ENCODE measurements at places on chromosomes 7 and 10.

DNA sequence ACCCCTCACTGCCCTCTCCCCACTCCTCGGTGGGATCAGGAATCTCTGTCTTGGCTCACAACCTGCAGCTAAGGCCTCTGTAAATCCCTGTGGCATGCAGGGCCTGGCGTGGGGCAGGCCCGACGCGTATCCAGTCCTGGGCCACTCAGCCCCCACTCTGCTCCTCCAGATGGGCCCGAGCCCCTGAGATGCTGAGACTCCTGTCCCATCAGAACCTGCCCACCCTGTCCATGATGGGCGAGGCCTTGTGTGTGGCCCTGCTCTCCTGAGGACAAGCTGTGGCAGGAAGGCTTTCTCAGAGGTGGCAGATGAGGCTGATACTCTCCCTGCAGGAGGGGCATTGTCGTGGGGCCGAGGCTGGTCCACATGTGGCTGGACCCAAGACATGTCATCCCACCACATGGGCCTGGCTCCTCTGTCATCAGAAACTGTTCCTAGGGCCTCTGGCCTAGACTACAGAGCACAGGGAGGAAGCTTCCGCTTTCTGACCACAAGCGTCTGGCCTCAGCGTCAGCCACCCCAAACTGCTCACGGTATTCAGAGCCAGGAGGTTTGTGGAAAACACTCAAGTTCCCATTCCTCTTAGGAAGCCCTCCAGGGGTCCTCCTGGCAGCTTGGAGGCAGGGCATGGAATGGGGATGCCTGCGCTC lies 6.0 kb downstream of the ALOX5 start:
- no peak for DNase-seq

- no peak for DNase-seq
These were observed 56.3 kb upstream of the CYP2C8 start for GRCh38 chr10:95125582-95125981.

- DNase-seq: peak; percentile 66
These were observed 520.2 kb downstream of the REEP3 start for GRCh38 chr10:64041185-64041988.

GRCh38 chr7:92697414-92697813 lies 107.2 kb upstream of the FAM133B start:
- DNase-seq: no peak

DNA sequence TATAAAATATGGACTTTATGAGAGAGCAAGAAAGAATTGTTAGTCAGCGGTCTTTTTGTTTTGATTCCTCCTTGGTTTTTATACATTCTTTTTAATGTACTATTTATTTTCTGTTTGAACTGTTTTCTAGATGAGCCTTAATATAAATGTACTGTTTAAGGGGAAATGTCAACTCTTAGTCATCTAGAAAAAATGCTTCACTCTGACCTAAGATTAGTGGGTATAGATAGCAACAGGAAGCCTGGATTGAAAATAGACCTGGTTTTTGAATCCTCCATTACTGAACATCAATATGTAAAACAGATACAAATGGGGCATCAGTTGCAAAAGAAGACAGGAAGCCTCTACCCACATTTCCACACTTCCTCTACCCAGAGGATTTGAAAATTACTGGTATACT lies 87.8 kb downstream of the CHRM2 start:
- no peak for DNase-seq

DNA sequence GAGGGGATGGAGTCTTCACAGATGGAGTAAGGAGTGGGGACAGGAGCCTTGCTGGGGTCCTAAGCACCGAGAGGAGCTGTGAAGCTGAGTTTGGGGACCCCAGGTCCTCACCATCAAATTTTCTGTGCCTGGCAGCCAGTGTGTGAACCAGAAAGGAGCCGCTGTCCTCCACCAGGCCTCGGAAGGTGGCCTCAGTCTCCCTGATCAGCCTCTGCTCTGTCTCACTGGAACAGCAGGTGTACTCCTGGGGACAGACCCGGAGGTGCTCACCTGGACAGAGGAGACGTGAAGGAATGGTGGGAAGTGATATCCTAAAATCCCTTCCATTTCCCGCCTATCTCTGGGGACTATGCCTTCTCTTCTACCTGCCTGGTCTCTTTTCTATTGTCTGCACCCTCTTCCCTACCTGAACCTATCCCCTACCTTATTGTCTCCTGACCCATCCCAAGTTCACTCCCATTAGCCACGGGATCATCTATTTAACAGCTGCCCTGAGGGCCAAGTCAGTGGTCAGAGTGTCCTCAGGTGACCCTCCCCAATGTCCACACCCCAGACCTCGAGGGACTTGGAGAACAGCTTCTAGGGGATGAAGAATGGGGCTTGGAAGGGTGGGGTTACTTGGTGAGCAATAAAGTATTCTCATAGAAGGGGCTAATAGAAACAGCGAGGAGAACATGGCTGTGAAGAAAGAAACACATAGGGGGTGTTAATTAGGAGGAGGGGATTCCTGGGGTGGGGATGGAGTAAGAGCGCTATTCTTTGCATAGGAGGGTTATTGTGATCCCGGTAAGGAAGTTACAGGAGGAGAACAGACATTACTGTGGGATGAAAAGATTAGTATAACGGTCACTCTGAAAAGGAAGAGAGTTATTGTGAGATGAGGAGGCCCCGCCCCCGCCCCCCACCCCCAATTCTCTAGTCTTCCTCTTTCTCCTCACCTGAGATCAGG lies 811 bp downstream of the GPC2 start:
- DNase-seq: no peak

GRCh38 chr7:152000191-152000590 lies 25.3 kb upstream of the GALNT11 start:
- DNase-seq: no peak

- DNase-seq: no peak
These were observed 194.7 kb upstream of the SEMA3A start for GRCh38 chr7:84389242-84389641.

DNA sequence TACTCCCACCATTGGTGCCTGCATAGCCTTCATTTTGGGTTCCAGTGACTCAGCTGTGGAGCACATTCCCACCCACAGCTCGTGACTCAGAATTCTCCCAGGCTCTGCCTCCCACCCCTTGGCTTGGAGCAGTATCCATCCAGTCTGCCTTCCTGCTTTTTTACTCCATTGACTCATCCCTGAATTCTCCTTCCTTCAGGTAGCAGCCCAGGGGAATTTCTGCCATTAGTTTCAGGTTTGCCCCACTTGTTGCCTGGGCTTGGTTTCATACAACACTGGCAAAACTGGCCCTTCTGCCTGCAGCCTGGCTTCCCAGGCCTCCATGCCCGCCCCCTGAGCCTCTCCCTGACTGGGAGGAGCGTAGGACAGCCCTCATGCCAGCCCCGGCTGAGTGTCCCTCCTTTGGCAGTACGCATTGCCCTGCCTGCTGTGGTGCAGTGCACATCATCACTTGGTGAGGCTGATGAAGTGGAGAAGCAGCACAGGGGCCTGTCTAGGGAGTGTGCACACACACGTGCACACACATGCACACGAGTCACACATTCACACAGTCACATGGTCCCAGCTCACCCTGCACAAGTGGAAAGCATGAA lies 55.0 kb downstream of the SNX10 start:
- DNase-seq: no peak

DNA sequence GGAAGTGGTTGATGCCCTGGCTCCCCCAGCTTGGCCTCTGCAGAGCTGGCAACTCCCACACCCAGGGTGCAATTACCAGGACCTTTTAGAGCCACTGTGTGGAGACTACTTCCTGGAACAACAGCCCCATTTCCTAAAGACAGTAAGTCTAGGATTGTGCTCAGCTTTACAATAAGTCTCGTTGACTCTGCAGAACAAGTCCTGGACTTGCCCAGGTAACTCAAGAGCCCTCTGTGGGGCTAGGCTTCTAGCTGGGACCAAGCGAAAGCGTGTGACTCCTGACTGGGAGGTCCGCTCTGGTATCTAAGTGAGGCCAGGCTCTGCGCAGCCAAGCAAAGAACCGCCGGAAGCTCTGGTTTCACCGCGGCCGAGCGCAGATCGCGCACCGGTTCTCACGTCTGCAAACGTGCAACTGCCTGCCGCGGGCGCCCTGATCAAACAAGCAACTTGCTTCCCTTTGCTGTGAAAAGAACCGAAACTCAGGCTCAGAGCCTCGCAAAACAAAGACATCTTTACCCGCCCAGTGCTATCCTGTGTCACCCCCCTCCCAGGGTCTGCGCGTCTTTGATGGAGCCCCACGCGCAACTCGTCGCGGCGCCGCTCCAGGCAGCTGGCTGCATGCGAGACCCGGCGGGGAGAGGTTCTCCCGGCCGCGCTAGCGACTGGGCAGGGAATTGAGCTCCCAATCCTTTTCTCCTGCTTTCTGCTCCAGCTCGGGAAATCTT lies 4.4 kb upstream of the PDLIM1 start:
- no peak for DNase-seq

GRCh38 chr7:146115851-146116520 lies 615 bp upstream of the CNTNAP2 start:
- no peak for DNase-seq

GRCh38 chr10:5446390-5446926 lies 34.1 kb downstream of the NET1 start:
- peak; percentile 34 for DNase-seq

GRCh38 chr10:100866575-100867098 lies 46.1 kb upstream of the SLF2 start:
- DNase-seq: no peak

GRCh38 chr7:20141002-20141345 lies 76.2 kb downstream of the MACC1 start:
- DNase-seq: no peak

DNA sequence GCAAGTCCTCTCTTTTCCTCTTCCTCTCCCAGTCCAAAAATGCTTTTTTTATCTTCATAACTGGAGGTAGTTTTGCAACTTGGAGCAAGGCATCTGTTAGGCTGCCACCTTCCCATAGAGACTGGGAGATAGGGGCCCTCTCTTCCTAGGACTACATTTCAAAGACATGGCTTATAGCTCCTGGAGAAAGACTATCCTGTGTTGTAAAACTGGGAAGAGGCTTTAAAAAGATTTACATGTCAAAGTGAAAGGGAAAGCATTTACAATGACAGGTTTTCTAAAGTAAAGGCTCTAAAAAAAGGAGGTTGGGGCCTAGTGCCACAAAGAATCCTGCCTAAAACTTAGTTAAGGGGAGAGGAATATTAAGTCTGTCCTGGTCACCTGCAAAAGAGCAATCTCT lies 82.2 kb upstream of the SEMA3E start:
- DNase-seq: no peak

DNA sequence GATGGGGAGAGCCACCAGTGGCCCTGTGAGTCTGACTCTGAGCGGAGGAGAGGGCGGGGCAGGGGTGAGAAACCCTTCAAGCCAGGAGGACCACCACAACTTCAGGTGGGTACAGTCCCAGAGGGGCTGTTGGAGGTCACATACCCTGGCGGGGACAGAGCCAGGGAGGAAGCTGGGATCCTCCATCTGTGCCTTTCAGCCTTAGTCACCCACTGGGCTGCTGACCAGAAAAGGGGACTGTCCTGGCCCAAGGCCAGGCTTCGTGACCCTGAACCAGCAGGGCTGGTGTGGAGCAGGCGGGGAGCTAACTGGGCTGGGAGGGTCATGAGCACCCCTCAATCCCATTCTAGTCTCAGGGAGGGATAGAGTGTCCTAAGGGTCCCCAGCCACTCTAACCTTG lies 1.5 kb upstream of the CALHM3 start:
- DNase-seq: no peak

GRCh38 chr7:3888096-3888495 lies 587.0 kb downstream of the SDK1 start:
- no peak for DNase-seq

- DNase-seq: peak; percentile 50
These were observed 12.3 kb downstream of the CAV2 start for GRCh38 chr7:116511552-116512519.

DNA sequence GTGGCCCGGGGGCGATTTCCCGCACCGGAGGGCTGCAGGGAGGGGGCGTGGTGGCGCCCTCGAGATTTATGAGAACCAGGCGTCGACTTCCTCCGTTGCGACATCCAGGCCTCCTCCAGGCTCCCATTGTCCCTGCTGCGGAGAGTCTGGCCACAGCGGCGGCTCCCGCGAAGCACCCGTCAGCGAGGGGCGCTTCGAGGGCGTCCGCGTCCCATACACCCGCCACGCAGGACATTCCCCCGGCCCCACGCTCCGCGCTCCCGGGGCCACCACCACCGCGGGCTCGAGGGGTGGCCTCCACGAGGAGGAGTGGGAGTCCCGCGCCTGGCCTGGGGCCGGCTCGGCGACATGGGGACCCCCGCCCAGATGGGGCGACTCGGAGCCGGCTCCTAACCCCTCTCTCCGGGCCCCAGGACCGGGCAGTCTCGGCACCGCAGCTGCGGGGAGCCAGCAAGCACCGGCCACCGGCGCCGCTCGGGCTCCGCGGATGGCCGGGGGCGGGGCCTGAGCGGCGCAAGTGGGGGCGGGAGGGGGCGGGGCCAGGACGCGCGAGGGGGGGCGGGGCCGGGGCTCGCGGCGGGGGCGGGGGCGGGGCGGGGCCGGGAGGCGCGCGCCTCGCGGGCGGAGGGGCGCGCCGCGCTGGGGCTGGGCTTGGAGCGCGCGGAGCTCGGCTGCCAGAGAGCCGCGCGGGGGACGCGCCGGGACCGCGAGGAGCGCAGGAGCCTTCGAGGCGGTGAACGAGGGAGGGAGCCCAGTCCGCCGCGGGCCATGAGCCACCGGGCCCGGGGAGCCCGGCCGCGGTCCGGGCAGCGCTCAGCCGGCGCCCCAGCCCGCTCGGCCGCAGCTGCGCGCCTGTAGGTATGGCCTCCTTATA lies at the start of gene SH2B2:
Gene SH2B2, plus strand, starts transcription at position 632 of the 874 bp plus-strand sequence. CDS start 13,683 bp downstream, outside the sequence.
- DNase-seq: no peak

DNA sequence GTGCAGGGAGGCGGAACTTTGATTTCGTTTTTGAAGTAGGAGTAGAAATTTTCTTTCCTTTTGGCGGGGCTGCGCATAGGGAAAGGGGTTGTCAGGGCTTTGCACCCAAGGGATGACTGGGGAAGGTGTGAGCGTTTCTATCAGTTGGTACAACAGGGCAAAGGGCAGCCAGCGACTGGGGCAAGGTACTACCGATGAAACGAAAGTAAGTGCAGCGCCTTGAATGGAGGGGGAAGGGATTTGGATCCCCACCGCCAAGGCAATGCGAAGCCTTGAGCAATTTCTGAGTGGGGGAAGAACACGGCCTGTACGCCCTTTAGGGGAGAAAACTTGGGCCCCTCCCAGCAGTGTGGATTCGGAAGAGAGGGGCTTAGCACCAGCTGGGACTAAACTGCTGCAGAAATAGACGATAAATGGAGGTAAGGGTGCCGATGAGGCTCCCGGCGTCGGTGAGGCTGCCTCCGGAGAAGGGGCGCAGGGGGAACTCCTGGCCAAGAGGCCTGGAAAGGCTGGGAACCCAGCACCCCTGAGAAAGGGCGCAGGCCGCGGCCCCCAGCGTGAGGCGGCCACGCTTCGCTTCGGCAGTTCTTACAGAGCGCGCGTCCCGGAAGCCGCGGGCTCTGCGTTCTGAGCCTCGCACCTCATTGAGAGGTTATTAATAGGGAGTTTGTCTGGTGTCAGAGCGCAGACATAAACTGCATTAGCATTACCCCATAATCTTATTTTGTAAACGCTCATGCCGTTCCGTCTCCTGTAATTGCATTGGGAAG lies 10.0 kb upstream of the TLX1 start:
- no peak for DNase-seq
